ELR (cell line): ENCODE measurements at places on chromosomes 6 and 20.

- DNase-seq = no peak
These were observed 380.9 kb downstream of the CDKAL1 start for GRCh38 chr6:20915156-20915555.

- no peak for DNase-seq
These were observed 271.8 kb downstream of the PRL start for GRCh38 chr6:22024973-22025467.

DNA sequence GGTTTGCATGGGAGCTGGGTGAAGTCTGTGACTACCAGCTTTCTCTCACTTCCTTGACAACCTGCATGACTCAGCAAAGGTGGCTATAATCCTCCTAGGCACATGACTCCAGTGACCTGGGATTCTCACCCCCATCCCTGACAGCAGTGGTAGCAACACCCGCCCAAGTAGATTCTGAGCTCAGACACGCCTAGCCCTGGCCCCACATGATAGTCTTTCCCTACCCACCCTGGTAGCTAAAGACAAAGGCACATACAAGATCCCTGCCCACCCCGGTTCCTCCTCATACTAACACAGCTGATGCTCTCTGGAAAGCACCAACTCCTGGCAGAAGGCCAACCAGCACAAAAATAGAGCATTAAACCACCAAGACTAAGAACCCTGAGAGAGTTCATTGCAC, 25.9 kb upstream of the CRISP1 start:
- DNase-seq = no peak

GRCh38 chr20:59221707-59222252, 58.2 kb downstream of the ZNF831 start:
- no peak for DNase-seq

DNA sequence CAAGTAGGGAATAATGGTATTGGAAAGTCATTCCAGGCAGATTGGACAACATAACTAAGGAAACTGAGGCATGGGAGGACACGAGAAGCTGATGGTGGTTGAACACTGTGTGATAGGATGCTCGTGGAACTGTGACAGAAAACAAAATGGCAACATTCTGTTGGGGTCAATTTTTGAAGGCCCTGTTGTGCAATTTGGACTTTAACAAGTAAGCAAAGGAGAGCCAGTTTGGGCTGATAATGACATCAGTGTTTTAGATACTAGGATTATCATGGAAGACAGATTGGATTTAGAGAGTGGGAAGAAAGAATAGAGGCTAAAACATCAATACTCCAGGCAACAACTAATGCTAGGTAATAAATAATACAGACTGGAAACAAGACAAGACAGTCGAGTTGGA, 53.1 kb downstream of the PRKN start:
- no peak for DNase-seq

DNA sequence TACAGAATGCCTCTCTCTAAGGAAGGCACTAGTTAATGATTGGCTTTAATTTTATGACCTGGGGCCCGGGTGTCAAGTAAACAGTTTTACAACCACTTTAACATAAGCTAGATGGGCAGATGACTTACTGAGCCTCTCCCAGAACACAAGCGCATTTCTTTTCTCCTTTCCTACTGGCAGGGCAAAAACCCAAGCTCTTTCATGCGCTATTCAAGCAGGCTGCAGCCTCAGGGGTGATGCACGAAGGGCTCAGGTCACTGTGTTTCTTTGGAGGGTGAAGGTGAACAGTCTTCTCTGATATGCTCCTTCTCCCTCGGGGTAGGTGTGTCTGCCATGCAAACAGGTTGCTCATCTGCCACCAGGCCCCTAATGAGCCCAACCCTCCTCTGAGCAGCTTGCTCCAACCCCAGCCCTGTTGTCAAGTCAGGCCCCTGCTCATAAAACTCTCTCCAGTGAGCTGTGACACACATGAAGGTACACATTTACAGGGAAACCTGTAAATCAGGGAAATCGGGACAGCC, 73.5 kb upstream of the CDH4 start:
- DNase-seq = no peak

DNA sequence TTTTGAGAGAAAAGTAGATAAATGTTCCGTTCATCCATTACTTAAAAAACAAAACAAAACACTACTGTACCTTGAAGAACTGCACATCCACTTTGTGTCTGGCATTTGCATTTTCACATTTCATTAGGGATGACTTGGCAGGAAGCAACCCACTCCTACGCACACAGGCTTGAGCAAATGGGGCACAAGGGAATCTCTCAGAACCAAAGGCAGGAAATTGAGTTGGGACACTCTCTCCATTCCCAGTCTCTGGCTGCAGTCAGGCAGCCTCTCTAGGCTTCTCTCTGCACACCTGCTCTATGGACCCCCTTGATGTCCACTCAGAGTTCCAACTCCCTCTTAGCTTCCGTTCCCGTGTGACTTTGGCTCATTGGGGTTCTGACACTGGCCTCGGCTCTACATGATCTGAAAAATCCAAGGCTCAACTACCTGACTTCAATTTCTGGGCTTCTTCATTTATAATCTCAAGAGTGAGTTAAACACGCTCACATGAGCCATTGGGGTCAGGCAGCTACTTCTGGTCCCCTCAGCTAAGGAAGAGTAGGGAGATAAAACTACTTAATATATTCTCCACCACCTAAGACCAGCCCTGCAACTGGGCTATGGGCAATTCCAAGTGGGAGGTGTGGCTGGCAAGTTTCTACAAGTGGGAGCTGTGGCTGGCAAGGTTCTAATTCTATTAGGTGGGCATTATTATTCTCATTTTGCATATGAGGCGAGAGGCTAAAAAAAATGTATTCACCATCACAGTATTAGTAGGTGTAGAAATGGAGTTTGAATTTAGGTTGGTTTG, 251.9 kb downstream of the SOD2 start:
- no peak for DNase-seq

DNA sequence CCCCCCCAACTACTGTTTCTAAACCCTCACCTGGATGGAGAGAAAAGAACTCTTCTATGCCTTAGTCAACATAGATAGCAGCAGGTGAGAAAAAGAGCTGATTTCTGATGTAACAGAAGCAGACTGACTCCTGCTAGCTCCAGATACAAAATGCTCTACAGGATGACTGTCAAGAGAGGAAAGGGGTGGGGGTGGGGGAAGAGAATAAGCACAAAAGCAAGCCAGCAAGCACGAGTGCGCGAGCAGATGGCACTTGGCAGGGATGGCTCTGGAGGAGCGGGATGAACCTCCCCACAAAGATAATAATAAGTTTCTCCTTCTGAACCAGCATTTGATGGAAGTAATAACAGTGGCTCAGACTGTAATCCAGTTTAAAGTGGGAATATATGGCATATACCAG, 45.6 kb upstream of the SPDEF start:
- DNase-seq = no peak

DNA sequence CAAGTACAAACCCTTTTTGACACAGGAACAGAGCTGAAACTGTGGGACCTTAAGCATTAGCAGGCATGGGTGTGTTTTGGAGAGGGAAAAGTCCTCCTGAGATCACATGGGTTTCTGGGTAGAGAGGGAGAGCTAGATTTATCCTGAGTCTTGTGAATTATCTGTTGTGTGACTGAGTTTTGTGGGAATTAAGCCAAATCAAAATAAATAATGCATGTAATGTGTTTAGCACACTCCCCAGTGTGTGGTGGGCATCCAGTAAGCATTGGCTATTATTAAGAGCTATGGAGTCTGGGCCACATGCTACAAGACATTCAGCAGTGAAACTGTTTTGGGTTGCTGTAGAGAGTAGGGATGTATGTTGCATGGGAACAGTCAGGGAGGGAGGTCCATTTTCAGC, 75.3 kb upstream of the JAG1 start:
- no peak for DNase-seq

DNA sequence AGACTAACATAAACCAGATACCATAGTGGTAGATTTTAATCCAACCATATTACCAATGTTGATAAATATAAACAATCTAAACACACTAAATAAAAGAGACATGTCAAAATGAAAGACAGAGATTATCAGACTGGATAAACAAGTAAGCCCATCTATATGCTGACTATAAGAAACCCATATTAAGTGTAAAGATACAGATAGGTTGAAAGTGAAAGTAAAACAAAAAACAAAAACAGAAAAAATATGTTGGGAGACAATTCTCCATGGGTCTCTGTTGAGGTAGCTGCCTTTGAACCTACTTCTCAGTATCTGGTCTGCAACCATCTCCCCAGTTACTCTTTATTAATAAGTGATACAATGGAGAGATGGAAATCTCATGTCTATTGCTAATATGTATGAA, 21.2 kb downstream of the REV3L start:
- no peak for DNase-seq

- no peak for DNase-seq
These were observed 185.0 kb downstream of the ERMARD start for GRCh38 chr6:169936355-169936975.

DNA sequence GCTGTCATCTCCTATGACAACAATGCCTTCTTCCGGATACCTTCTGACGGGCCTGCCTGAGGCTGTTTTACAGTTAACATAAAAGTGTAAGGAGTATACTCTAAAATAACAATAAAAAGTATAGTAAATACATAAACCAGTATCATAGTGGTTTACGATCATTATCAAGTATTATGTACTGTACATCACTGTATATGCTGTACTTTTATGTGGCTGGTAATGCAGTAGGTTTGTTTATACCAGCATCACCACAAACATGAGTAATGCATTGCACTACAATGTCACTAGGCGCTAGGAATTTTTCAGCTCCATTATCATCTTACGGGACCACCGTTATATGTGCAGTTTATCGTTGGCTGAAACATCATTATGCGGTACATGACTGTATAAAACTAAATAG, 76.5 kb downstream of the VEGFA start:
- DNase-seq = peak; percentile 90

- no peak for DNase-seq
These were observed 13.0 kb downstream of the UQCC2 start for GRCh38 chr6:33698494-33698893.

GRCh38 chr6:147903321-147903720, 394.8 kb downstream of the SAMD5 start:
- no peak for DNase-seq

DNA sequence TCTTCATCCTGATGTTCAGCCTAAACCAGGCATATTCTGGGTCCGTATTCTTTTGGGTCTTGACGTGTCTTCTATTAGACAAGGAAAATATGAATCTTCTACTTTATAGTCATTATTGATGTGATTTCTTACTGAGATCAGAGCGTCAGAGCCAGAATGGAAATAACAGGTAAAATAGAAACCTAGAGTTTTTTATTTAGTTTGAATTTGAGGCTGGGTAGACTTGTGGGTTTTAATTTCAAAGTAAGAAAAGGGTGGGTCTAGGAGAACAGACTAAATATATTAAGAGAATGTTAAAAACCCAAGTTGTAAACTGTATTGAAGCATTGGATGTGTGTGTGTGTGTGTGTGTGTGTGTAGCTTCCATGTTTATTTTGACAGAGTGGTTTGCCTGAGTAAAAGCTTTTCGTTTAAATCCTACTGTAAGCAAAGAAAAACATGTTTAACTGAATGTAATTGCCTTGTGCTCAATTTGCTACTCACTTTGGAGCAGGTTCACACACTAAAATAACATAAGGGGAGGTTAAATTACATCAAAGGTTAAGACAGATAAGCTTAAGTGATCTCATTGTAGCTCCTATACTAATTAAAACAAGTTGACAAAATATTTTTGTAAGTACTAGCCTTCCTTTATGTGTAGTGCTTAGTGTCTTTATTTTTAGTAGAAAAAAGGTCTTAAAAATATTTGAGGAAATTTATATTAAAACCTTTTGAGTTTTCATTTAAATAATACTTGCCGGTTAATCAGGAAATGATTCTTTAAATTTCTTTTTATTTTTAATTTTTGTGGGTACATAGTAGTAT, 17.4 kb downstream of the HECA start:
- DNase-seq = no peak

- DNase-seq = no peak
These were observed 116.6 kb upstream of the CEP162 start for GRCh38 chr6:84344005-84344404.

DNA sequence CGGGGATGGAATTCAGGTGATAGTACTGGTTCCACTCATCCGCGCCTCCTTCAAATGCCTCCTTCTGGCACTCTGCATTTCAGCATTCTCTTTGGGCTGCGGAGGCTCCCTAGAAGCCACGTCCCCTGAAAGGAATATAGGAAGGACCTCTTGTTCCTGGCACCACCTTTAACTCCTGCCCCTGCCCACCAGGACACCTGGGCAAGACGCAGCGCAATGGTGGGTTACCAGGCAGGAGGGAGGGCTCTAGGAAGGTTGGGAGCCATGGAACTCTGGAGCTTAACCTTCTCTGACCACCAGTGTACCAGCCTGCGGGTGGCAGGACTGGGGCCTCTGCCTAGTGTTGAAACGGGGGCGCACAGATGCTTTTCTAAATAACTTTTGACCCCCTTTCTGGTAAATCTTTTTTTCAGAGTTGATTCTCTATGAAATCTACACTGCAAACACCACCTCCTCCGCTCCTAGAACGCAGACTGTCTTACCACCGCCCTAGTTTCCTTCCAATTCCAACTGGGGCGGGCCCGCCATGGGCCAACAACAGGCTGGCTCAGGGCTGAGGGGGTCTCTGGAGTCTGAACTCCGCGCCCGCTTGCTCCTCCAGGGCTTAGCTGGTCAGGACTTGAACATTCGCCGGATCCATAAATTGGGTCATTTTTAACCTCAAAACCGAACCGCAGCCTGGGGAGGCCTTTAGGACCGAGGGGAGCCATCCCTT, 871 bp upstream of the SYNDIG1 start:
- no peak for DNase-seq

DNA sequence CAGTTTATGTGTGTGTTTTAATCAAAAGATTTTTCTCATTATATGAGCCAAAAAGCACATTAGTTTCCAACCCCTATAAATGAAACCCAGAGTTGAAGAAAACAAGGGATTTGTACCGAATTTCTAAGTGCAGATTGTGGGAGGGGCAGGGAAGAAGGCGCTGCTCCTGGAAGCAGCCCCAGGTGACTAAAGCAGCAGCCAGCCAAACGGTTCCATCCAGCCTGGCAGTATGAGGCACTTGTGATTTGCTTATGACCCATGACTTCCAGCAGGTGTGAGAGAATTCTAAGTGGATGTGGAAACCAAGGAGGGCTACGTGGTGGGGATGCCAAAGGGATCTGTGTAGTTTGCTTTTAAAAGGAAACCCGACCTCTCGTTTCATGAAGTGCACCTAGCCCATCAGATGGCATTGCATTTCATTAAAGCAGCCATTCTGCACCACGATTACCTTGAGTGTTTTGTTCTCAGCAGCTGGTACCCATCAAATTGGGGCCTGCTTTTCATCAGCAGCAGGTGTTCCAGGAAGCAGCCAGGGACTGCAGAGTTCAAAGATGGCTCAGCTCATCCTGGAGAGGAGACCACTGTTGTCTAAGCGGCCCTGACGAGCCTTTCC, 79.1 kb downstream of the DTD1 start:
- DNase-seq = no peak
